ENCODE measurements at places on chromosomes 2 and 18.

GRCh38 chr2:35293261-35293660, 1062.3 kb upstream of the CRIM1 start:
- DNase-seq, result no peak

- no peak for DNase-seq
These were observed 13.6 kb downstream of the PTPN18 start for GRCh38 chr2:130369311-130369964.

- no peak for DNase-seq
These were observed 22.5 kb downstream of the HJURP start for GRCh38 chr2:233831861-233832260.

DNA sequence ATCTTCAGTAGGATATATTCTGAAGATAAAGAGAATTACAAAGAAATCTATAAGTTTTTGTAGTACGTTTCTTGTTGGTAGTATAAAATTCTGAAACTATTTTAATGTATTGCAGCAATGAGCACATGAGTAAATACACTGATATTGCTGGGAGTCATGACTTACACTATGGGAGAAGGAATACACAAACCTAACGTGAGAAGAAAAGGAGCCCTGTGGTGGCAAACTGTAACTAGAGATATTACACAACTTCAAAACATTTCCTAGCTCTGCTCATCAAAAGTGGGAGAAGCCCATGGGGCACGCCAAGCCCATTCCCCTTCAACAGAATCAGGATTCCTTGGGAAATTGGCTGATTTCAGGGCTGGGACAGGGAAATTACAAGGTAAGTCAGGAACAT, 20.5 kb downstream of the SPIRE1 start:
- no peak for DNase-seq

DNA sequence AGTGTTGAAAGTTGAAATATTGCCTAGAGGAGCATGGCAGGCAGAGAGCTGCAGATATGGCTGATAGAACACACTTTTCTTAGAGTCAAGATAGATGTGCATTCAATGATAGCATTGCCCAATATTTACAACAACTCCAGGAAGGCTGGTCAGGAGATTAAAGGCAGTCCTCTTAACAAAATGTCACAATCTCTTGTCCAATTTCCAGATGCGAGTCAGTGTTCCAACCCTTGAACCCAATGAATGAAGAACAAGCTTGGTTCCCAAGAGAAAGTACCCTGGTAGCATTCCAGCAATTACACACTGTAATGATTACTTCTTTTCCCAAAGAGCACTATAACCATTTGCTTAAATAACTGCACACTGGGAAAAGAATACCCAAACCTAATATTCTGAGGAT, 839.4 kb upstream of the VRK2 start:
- DNase-seq, result no peak

- DNase-seq, result no peak
These were observed 5.4 kb downstream of the PID1 start for GRCh38 chr2:229265727-229266126.

DNA sequence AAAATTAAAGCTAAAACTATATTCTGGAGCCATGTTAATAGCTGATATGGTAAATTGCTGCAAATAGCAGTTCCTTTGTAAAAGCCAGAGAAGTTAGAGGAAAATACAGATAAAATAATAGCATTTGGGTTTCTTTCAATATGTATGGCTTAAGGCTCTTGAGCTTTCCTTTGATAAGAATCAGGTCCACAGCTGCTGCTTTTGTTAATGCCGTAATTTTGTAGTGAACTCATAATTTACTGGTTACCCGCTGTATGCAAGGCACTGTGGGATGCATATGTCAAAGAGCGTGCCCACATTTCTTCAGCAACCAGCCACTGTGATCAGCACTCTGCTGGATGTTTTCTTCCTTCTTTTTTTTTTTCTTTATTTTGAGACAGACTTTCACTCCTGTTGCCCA, 79.1 kb downstream of the MOGAT1 start:
- no peak for DNase-seq

- DNase-seq, result no peak
These were observed 11.1 kb upstream of the HES6 start for GRCh38 chr2:238250896-238251295.

GRCh38 chr2:193561054-193561453, 1366.3 kb upstream of the TMEFF2 start:
- DNase-seq, result no peak

DNA sequence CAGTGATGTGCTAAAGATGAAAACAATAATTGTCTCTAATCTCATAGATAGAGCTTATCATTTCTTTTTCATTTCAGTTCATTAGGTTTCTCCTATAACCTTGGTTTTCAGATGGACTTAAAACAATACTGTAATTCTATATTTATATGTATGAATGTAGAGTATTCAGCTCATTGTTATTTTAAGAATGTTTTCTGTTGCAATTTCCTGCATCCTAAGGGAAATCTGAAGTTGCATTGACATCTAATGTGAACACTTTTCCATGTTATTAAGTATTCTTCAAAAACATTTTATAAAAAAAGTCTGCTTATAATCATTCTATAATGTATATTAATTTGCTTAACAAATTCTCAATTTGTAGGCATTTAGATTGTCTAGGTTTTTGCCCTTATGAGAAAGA, 288.9 kb downstream of the XIRP2 start:
- no peak for DNase-seq

DNA sequence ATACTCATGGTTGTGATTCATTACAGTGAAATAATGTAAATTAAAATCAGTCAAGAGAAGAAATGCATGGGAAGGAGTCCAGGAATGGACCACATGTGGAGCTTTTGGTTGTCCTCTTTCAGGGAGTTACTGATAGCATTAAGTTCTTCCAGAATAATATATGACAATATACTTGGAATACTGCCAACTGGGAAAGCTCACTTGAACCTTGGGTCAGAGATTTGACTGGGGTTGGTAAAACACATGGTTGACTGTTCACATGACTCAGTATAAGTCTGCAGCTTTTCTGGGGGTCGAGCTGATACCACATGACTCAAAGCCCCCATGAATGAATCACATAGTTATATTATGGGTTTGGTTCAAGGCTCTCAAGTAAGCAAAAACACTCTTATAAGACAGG, 1109.0 kb upstream of the CHAC2 start:
- no peak for DNase-seq

GRCh38 chr2:165406173-165406572, 63.3 kb upstream of the CSRNP3 start:
- DNase-seq, result no peak
